ENCODE measurements at places on chromosomes 1 and 21.

DNA sequence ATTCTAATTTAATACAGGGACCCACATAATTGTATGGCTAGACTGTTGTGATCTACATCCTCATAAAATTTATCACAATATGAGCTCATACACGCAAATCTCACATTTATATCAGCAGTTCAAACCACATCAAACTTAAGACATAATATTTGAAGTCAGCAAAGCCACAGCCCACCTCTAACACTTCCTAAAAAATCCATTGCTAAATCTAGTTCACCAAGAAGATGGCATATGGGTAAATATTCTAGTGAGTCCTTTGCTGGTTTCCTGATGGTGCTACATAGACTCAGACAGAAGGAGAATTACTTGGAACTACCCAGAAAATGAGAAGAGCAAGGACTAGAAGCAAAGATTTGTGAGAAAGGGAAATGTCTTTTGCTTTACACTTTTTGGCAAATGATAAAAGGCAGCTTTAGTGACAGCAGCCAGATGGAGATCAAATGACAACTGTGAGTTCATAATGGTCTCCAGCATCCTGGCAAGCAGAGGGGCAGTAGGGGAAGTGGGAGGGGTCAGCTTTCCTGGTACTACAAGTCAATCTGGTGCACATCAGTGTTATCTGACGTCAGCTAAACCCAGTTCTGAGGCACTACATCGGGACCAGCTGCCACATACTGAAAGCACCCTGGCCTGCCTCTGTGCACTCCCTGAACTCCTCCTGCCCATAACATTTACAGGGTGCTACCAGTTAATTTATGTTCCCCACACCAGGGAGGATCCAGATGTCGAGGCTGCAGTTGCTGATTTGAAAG lies 10.6 kb upstream of the GADD45A start:
- ATAC-seq: no peak

DNA sequence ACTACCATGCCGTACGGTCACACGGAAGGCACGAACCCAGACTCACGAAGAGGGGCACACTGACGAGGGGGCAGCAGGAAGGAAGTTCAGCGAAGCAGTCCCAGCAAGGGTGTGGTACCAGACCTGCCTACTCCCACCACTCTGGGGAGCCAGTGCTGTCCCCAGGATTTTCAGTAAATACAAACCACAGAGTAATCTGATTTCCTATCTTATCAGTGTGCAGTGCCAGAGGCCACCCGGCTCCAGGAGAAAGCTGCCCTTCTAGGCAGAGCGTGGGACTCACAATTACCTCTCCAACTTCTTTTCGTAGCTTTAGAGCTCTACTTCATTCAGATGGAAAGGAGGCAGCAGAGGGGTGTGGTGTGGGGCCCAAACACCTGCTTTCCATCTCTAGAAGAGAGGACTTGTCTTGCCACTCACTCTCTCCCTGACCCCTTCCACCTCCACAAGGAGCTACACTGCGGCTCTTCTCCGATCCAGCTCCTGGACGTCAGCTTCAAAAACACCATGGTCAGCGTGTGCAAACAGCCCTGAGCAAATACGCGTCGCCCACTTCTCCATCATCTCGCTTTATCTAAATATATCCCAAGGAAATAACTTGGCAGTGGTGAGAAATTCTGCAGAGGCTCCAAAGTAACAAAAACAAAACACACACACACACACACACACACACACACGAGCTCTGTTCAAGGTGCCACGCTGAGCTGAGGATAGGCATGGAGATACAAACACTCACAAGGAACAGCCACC lies 98.5 kb downstream of the MRPL37 start:
- ATAC-seq: no peak

DNA sequence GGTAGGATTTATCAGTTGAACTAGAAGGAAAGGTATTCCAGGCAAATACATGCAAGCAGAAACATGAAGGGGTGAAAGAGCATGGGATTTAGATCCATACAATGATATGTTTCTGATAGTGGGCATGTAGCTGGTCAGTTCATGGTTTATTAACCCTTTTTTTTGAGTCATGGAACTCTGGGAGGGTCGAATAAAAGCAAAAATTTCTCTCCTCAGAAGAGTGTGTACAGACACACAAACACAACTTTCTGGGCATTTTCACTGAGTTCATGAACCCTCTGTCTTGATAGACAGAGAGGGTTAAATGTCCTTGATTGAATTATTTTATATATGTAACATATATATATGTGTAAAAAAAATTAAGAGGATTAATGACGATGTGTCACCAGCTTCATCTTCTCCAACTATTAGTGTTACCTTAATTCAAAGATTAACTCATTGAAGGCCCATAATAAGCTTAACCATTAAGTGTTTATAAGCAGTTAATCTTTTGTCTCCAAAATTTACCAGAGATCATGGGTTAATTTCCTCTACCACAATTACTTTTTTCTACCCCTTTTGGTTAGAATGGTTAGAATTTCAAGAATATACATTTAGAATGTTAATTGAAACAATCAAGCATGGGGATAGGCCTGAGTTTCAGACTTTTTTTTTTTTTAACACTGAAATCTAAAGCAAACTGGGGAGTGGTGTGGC lies 4.6 kb downstream of the JUN start:
- ATAC-seq: no peak

GRCh38 chr1:14451217-14451616 lies 147.3 kb upstream of the KAZN start:
- no peak for ATAC-seq

DNA sequence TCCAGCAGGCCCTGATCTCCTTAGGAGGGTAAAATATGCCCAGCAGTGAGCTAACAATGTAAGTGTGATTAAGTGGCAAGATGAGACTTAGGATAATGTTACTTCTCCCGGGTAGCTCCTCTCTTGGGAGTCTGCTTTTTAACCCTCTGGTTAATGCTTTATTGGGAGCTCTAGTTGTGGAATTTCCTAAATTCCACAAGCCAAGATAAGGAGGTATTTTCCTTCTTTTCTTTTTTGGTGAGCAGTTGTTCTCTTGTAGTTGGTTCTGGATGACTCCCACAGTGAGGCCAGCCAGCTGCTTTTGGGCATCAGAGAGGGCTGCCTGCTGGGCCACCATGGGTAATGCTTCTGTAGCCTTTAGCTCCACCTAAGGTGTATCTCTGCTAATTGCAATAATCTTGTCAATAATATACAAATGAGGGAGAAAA lies 19.3 kb downstream of the C1orf52 start:
- no peak for ATAC-seq

DNA sequence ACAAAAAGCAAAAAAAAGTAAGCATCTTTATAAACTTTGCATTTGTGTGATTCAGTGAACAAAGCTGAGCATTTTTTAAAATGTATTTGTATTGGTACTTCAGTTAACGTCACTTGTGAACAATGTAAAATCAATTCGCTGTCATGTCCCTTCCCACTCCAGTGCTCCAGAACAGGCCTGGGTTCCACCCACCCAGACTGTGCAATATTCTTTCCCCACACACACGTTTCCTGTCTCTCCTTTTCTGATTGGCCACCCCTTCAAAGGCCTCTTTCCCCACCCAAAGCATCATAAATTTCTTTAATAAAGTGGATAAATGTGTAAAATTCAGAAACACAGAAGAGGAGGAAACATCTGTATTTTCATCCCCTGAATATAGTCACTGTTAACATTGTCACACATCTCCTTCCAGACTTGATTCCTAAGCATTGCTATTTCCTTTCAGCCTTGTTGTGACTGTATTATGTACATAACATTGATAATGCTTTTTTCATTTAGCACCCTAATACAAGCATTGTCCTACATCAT lies 12.0 kb downstream of the CLEC20A start:
- ATAC-seq: no peak

DNA sequence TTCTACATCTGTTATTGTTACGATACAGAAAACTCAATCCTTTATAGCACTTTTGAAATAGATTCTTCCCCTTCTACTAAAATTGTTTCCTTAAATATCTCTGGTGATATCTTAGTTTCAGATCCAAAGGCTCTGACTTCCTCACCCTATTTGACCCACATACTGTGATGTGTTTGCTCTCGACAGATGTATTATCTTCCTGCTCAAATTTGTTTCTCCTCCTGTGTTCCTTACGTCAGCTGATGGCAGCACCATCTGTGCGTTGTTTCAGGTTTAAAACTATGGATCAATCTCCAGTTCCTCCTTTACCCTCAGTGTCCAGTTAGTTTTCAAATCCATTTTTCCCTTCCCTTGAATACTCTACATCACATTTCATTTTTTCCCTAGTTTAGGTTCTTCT lies 274.4 kb downstream of the RYR2 start:
- ATAC-seq: no peak

- ATAC-seq: no peak
Observed at GRCh38 chr1:193806079-193807048, 620.0 kb upstream of the B3GALT2 start.

DNA sequence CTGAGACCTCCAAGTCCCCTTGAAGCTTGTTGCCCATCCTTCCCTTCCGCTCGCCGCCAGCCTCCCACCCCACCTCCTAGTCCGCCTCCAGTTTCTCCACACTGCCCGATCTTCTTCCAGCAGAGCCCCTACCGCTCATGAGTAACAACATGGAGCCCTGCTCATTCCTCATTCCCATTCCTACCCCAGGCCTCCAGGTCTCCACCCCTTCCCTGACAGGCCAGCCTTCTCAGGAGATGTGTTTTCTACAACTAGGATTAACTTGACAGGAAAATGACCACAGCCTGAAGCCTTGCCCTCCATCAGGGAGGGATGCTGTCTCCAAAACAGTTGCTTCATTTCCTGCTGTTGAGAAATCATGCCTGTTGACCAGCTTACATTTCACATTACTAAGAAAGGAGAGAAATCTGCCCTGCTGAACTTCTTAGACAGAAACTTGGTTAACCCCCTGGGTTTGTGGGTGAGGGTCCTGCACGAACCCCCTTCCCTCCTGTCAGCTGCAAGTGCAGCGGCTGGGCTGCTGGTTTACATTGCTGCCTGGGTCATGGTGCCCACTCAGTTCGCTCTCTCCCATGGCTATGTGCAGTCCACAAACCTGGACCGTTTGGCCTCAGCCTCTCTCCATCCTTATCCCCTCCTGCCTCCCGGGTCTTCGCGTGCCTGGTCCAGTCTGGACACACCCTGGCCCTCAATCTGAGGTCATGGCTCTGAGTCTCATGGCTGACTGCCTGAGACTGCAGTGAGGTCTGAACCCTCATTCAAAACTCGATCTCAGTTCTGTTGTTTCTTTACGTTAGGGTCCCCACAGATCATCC lies 16.1 kb upstream of the CHI3L1 start:
- ATAC-seq: no peak

GRCh38 chr1:242147096-242147976 lies 148.4 kb upstream of the MAP1LC3C start:
- ATAC-seq: no peak

GRCh38 chr1:7743346-7743745 lies 27.8 kb upstream of the VAMP3 start:
- ATAC-seq: no peak

GRCh38 chr21:43997766-43998742 lies 14.1 kb upstream of the TRAPPC10 start:
- no peak for ATAC-seq

DNA sequence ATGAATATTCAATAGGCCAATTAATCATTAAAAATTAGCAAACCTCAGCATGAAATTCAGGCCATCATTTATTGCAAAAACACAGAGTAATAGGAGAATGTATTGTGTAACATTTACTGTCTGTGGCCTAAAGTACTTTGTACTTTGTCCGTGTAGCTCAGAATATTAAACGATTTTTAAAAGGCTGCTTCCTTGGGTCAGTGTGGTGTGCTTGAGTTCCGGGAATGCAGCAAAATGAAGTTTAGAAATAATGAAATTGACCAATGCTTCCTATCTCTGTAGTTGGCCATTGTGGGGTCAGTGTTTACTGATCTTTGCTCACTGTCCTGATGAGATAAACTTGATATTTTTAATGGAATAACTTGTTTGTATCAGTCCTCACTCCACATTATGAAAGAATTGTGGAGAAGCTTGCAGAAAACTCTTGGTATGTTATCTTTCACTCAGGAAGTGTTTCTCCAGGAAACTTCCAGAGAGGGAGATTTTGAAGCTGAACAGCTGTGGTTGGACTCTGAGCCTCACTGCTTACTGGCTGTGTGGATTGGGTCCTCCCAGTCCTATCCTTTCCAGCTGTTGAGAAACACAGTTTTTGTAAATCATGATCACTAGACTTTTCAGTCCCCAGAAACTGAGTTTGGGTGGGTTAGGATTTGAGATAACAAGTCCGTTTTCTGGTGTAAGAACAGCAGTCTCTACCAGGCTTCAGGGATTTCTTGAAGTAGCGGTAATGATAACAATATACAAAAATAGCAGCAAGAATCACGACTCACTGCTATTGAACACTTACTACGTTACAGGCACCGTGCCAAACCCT lies 19.2 kb upstream of the MTARC1 start:
- ATAC-seq: no peak

DNA sequence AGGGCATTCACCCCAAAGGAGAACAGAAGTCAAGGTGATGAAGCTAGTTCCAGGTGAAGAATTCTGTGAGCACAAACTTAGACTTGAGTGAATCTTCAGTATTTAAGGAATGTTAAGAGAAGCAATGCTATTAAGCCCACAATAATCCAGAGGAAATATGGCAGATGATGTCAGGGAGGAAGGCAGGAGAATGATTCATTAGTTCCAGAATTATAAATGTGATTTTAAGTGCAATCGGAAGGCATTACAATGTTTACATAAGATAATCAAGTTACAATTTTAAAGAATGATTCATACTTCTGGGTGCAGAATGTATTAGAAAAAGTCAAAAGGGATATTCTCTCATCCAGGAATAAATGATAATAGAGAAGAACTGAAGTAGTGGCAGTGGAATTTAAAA lies 545.2 kb upstream of the BRINP3 start:
- ATAC-seq: no peak

GRCh38 chr1:104125970-104126369 lies 376.3 kb downstream of the AMY1C start:
- ATAC-seq: no peak

DNA sequence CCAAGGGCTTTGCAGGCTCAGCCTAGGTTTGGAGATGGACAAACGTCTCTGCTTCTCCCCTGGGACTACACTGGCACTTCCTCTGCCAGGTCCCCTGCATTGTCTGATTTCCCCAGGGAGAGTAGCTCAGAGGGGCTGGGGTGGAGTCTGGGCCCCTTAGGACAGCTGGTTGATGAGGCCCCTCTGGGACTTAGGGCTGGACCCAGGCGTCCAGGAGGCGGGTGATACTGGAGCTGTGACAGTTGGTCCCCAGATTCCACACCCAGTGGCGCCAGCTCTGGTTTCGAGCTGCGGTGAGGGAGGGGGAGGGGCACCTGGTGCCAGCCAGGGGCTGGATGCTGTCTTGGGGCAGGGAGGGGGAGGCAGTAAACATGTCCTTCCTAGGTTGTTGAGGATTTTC lies 7.4 kb upstream of the MEX3A start:
- no peak for ATAC-seq

- no peak for ATAC-seq
Observed at GRCh38 chr1:98045211-98045766, 124.5 kb upstream of the DPYD start.

- ATAC-seq: no peak
Observed at GRCh38 chr1:238772322-238772721, 614.0 kb upstream of the CHRM3 start.

DNA sequence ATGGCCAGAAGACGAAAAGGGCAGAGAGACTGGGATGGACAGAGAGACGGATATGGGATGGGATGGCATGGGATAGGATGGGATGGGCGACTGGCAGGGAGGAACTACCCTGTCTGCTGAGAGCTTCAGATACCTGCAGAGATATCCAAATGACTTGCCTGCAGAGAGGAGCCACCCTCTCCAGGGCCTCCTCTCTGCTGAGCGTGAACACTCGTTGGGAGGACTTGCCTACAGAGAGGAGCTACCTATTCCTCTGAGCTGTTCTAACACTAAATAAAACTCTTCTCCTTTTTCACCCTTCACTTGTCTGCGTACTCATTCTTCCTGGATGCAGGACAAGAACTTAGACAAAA lies 67.1 kb upstream of the LRRN2 start:
- ATAC-seq: no peak

GRCh38 chr21:41888749-41889376 lies 9.7 kb upstream of the PRDM15 start:
- ATAC-seq: no peak
